ENCODE measurements at places on chromosomes 2 and 18.

- DNase-seq: no peak
Measured at GRCh38 chr2:60998628-60999545, 18.6 kb upstream of the PEX13 start.

GRCh38 chr2:239775623-239776435 lies 249.3 kb downstream of the NDUFA10 start:
- no peak for DNase-seq

GRCh38 chr2:150495993-150496627 lies 8.6 kb upstream of the RND3 start:
- no peak for DNase-seq

DNA sequence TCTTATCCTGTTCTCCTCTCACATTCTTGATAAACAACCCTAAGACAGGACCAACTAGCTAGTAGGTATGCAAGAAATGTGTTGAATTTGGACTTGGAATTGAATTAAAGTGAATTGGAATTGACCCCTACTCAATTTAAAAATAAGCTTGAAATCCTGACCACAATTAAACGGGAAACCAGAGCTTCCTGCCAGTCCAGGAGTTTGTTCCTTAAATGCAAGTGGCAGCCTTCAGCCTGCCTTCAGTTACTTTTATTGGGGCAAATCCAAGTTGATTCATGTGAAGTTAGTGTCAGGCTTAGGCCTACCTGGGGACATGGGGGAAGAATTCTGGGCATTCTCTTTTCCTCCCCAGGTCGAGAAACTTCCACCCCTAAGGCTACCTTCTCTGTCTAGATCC lies 457.6 kb downstream of the BCL11A start:
- no peak for DNase-seq

DNA sequence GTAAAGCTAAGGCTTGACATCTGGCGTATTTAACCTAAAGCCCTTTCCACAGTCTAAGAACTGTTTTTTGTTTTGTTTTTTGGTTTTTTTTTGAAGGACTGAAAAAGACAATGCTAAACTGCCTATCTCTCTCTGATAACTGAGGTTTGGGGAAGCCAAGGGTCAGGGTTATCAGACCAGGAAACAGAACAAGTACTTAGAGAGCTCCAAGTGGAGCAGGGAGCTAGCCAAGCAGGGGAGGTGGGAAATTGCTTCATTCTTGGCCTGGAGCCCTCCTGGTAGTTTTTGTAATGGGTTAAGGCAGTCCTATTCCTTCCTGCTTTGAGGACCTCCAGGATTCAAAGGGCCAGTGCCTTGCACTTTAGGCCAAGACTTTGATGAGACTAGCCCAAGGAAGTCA lies 154.3 kb upstream of the LTBP1 start:
- DNase-seq: no peak

DNA sequence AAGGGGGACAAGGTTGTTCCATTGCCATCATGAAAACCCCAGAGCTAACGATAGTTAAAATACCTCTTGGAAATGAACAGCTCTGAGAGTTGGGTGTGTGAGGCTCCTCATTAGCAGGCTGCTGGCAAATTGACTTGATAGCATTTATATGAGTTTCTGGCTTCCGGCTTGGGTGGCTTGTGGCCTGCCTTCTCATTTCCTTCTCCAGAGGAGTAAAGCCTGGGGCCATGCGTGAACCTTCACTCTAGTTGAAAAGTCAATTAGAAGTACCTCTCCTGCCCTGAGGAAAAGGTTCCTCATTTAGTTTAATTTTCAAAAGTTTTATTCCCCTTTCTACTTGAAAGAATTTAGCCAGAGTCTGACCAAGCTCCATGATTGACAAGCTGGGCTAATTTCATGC lies 67.1 kb downstream of the MGAT5 start:
- DNase-seq: no peak

GRCh38 chr2:11543337-11544216 lies 9.7 kb downstream of the GREB1 start:
- DNase-seq: no peak

GRCh38 chr2:12543978-12544558 lies 172.7 kb upstream of the TRIB2 start:
- no peak for DNase-seq

DNA sequence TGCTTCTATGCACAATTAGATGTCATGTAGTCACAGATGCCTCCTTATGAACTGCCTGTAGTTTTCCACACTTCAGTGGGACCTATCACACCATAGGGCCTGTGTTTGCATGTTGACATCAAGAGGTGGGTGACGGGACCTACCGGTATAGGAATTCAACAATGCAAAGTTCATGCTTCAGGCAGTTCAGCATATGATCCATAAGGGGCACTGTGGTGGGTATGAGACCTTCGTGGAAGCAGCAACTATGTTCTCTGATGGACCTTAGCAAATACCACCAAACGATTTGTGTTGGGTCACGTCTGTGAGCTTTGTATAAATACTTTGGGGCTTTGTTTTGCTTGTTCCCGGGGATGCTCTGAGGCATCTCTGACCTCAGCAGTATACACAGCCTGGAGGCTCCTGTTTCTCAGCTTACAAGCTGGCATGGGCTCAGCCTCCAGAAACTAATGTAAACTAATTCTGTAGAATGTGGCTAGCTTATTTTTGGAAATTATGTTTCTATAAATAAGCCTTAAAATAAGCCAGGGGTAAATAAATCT lies 111.6 kb downstream of the DTNA start:
- DNase-seq: no peak

DNA sequence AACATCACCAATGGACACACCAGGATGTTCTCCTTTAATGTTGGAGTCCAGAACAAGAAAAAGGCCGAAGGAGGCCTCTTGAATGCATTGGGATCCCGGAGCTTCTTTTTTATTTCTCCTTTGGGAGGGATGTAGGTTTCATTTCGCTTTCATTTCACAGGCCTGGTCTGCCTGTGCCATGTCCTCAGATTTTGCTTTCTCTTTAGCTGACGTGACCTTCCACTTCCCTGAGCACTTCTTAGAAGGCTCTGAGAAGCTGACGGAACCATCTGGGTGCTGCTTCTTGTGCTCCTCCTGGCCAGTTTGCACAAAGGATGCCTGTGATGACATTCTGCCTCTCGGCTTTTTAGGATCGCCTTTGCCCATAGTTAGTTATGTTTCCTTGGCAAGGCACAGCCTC lies 15.1 kb upstream of the MBOAT2 start:
- no peak for DNase-seq

GRCh38 chr2:28252311-28252710 lies 140.3 kb upstream of the FOSL2 start:
- DNase-seq: no peak

DNA sequence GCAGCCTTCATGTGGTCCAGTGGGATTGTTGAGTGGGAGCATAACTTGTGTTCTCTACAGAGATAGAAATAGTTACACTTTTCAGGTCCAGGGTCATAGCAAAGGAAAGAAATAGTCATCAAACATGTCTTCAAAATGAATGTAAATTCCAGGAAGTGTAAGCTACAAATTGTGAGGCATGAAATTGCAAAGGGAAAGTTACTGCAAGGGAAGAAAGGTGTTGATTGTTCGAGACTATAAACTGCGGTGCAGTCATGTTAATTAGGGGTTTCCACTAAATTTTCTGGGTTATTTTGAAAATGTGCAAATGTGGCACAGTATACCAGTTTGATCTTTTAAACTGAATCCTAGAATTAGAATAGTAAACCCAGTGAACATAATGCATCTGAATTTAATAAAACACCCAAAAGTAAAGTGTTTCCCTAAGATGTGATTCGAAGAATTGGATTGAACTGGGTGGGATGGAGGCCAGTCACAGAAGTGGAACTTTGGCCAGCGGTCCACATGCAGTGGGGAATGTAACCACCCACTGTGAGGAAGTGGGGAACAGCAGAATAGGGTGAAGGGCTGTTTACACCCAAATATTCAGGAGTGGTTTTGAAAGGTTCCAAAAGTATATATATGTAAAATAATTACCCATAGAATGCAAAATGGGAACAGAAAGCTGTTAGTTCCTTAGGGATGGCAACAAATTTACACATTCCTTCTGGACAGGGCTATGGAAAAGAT lies 126.5 kb upstream of the CCDC68 start:
- no peak for DNase-seq

- no peak for DNase-seq
Measured at GRCh38 chr2:26615336-26615859, 25.8 kb downstream of the CIB4 start.

GRCh38 chr2:201901786-201902185 lies 95.4 kb downstream of the CDK15 start:
- no peak for DNase-seq

GRCh38 chr2:241633561-241633960 lies 3.4 kb downstream of the THAP4 start:
- no peak for DNase-seq

DNA sequence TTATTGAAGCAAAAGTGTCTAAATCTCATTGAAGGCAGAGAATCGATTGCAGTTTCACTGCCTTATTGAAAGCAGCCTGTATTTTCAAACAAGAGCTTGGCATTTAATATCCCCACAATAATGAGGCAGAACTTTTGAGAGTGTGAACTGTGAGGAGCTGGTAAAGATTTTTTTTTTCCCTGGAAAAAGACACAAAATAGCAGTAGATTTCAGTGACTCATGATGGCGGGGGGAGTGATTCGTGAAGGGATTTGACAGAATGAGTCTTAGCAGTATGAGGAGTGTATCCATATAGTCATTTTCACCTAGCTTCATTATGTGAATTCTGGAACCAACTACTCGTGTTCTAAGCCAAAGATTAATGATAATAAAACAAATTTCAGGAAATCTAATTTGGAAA lies 242.9 kb downstream of the ARL6IP6 start:
- no peak for DNase-seq

DNA sequence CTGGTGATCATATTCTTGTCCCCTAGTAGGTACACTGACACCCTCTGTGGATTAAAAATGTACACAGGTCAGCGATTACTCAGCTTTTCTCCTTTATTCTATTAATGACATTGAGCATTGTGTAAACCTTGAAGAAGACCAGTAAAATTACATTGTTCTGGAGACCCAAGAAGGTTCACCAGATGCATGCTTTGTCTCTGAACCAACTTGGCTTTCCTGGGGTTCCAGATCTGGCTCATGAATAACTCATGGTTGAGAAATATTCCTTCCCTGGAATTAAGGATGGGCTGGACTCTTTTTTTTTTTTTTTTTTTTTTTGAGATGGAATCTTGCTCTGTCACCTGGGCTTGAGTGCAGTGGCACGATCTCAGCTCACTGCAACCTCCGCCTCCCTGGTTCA lies 11.9 kb downstream of the LBH start:
- DNase-seq: no peak

- DNase-seq: no peak
Measured at GRCh38 chr18:53028565-53028964, 688.6 kb downstream of the DCC start.

DNA sequence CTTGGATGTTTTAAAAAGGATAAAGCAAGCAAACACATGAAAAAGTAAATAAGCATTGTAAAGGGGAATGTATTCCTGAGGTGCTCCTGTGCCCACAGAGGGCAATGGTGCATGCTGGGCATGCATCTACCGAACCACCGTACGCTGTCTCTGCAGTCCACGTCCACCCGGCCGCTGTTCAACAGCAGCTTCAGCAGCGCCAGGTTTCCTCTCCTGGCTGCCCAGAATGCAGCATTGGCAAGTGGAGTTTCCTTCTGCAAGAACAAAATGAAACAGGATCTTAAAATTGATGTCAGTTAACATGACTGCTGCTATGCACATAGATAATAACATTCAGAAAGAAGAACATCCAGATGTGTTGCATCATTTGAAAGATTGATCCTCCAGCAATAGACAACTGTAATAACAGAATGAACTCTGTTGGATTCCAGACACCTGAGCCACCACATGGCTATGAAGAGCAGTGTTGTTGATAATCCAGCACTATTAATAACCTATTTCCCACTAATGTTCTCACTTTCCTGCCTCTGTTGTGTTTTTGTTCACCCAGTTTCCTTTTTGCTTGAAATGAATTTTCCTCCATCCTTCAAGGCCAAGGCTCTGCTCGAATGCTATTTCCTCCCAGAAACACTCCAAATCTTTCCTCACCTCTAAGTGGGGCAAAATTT lies 13.6 kb downstream of the ANKRD29 start:
- no peak for DNase-seq

DNA sequence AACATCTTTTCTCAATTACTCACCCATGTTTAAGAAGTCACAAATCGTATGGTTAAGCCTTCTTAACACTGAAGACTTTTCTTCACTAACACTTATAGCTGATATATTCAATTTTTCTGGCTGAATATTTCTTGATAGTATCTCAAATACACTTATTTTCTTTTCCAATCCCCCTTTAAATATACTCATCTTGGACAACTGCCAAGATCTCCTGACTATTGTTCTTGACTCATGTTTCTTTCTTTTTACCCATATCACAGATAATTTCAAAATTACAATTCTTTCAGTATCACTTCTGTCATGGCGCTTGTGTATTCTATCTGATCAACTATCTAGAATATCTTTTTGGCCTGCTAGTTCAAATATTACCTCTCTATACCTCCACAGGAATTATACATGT lies 954.3 kb upstream of the ACVR2A start:
- no peak for DNase-seq

- DNase-seq: no peak
Measured at GRCh38 chr2:157307021-157307420, 18.6 kb downstream of the ERMN start.

GRCh38 chr2:111946294-111947114 lies 48.1 kb downstream of the MERTK start:
- no peak for DNase-seq

DNA sequence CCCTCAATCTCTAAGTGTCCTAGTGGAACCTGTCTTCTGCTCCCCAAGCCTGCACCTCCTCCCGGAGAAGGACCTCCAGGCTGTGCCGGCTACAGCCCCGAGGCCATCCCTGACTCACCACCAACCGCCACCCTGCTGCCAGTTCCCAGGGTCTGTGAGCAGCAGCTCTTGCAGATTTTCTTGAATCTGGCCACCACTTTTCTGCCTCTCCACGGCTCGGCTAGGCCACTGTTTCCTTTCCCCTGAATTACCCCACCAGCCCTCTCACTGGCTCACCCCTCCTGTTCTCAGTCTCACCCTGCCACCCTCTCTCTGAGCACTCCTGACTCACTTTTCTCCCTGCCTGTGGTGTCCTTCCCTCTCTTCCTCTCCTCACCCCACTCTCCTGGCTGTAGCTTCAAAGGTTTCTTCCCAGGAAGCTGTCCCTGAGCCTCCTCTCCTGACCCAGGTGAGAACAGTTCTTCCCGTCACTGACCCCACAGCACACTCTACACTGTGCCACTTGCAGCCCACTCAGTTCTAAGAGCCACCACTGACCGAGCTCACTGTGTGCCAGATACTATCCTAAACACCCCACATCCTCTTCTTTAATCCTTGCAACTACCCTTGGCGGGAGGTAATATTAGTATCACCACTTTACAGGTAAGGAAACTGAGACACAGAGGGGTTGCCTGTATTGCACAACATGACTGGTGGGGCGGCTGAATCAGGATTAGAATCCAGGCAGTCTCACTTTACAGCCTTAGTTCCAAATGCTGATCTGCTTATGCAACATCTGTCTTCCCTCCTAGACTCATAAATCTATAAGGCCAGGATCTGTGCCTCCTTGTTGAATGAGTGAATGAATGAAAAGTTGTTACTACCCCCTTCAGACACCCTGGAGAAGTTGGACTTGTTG lies 111.6 kb downstream of the SMAD7 start:
- DNase-seq: no peak
